ENCODE measurements at places on chromosomes 7 and 10.

GRCh38 chr7:6430271-6430940 lies 17.3 kb downstream of the DAGLB start:
- no peak for DNase-seq

GRCh38 chr10:107442035-107442505 lies 277.6 kb upstream of the SORCS1 start:
- DNase-seq = no peak

DNA sequence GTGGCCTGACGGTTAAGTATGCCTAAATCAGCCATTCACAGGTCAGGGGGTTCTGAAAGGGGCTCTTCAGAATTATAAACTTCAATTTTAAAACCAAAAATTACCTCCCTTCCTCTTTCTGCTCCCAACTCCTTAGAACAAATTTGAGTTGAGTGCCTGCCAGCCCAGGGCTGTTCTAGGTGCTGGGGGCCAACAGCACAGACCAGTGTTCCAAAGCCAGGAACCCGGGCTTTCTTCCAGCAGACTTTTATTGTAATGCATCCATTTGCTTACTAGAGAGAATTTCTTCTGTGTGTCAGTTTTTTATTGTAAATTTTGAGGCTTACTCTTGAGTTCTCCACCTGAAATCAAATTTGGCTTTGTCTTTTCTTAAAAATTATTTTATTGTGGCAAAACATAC lies 238.5 kb downstream of the CACNB2 start:
- DNase-seq = no peak

DNA sequence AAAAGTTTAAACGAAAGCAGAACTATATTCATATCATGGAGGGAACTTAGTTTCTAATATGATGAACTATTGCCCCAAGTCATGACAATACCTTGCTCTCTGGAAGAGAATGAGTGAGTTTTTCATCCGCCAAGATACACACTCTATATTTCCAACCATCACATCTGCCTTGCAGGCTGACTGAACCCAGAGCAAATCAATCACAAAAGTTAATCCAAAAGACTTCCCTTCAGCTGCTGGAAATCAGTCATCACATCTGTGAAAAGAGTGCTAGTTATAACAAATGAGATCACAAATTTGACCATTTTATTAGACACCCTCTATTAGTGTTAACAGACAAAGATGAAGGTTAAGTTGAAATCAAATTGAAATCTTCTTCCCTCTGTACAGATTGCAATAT lies 261.7 kb upstream of the PRKCQ start:
- no peak for DNase-seq

- DNase-seq = peak; percentile 35
These were observed 3.1 kb upstream of the CUX1 start for GRCh38 chr7:101814081-101814990.

- DNase-seq = no peak
These were observed 9.2 kb upstream of the BPGM start for GRCh38 chr7:134637441-134637840.

DNA sequence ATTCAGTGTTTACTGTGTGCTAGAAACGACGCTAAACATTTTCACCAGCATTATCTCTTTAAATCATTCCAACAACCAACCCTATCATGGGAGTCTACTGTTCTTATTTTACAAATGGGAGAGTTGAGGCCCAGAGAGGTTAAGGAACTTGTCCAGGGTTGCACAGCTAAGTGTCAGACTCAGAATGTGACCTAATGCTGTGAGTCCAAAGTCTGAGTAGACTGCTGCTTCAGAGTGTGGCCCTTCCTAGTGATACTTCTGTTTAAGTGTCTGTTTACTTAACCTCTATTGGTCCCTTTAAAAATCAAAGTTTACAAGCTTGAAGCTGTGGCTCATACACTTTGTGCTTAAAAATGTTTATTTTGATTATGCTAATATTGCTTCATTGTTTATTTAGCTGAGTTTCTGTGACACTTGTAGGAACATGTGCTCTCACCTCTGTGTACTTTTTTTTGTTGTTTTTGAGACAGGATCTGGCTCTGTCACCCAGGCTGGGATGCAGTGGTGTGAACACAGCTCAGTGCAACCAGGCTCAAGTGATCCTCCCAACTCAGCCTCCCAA lies 84.4 kb upstream of the SYPL1 start:
- DNase-seq = no peak

DNA sequence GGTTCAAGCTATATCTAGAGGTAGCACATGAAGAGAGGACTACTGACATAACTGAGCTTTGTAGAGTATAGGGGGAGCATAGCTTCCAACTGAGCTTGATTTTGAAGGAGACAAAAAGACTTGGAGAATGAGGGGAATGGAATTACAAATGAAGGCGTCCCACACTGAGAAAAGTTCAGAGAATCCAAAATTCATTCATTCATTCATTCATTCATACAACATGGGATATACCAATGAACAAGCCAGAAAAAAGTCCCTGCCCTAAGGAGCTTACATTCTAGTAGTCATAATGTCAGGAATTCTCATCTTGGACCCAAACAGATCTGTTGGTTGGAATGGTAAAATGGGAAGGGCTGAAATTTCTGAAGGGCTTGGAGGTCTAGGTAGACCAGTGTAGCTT lies 62.0 kb downstream of the ENTPD1 start:
- no peak for DNase-seq

DNA sequence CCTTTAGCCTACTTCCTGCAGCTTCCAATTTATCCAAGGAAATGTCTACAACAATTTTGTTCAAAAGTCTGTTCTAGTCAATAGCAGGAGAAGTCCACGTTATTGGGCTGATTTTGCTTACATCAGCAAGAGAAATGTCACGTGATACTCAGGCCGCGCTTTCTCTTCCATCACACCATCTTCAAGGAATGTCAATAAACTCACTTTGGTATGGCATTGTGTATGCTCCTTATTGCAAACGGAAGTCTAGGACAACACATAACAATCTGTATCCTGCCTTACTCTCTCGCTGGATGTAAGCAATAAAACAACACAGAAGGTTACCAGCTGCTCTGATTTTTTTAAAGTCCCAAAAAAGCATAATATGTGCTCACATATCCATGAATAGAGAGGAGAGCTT lies 17.1 kb upstream of the STK17A start:
- DNase-seq = no peak

- DNase-seq = no peak
These were observed 84.4 kb downstream of the KLF6 start for GRCh38 chr10:3700531-3701076.

DNA sequence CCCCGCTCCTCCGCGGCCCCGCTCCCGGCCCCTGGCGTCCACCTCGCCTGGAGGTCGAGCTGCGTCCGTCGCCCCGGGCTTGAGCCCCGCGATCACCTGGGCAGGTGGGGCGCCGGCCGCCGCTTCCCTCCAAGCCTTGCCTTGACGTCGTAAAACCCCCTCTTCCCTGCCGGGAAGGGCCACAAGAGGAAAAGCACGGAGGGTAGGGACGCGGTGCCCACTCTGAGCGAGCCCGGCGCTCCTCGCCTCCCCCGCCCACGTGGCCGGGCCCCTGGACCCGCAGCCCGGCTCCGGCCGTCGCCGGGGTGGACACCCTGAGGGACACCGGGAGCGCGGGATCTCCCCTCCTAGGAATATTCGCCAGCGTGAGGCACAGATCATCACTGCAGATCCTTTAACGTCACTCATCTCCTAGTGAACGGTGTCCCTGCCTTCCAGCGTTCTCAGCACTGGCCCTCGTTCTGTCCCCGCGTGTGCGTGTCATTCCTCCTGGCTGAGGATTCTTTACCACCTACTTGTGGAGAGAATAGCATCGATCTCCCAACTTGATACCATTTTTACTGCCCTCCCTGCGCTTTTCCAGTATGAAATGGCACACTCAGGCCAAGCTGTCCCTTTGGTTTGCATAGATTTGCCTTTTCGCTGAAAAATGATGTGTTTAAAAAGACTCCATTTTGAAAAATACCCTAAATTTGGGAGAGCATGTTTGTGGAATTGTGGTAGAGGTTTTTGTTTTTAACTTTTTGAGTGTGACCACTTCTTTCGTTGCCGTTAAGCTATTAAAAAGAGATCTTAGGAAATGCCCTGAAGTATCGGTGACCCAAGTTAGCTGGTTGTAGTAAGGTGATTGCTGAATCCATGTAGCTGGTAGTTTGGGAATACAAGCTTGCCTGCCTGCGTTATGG lies 649 bp downstream of the ACTR3B start:
- no peak for DNase-seq

GRCh38 chr7:67794544-67794943 lies 797.9 kb downstream of the TYW1 start:
- DNase-seq = no peak

DNA sequence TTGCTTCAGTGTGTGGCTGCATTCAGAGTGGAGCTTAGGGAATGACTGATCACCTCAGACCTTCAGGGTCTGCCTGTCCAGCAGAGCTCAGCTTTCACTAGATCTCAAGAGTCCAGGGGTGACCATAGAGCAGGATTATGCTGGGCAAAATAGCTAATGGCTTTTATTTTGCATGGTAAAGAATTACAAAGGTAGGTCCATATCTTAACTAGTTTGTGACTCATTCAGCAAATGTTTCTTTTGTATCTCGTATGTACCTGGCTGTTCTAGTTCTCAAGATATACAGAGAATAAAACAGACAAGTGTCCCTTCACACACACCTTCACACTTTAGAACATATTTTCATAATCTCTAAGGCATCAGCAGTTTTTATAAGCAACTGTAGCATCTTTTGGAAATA lies 180.5 kb downstream of the DYNC1I1 start:
- DNase-seq = no peak

- DNase-seq = no peak
These were observed 292.7 kb downstream of the EXOC4 start for GRCh38 chr7:133545618-133546017.

DNA sequence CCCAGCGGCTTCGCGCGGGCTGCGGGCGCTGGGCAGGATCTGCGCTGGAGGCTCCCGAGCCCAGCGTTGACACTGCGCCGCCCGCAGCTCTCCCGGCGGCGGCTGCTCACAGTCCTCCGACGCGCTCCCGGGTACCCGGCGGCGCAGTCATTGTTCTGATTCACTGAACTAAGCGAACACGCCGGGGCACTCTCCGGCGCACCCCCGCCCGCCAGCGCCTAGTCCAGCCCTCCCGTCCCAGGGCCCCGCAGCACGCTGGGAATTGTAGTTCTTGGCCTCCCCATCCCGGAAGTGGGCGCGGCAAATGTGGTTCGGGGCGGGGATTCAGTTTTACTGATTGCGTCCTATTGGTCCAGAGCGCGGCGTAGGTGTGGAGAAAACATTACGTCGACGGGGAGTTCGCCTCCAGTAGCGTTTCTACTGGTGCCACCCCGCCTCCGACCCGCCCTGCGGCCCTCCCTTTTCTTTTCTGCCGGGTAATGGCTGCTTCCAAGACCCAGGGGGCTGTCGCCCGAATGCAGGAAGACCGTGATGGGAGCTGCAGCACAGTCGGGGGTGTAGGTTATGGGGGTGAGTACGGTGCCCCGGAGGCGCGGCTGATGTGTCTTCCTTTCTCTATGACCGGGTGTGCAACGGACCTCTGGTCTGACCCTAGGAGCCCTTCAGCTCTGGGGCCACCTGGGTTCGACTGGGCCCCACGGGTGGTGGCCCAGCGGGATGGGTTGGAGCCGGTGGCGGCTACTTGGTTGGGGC lies at the start of the genes DOCK4 and ZNF277:
Gene DOCK4 (minus strand): TSS at position 162 of the 753 bp plus-strand sequence. CDS start 261 bp downstream, outside the sequence.
Gene ZNF277 (plus strand): TSS at position 458 of the 753 bp plus-strand sequence. CDS start 22 bp downstream, at position 480.
- DNase-seq = peak; percentile 99

GRCh38 chr10:100586959-100587358 lies 51.2 kb downstream of the HIF1AN start:
- DNase-seq = no peak

DNA sequence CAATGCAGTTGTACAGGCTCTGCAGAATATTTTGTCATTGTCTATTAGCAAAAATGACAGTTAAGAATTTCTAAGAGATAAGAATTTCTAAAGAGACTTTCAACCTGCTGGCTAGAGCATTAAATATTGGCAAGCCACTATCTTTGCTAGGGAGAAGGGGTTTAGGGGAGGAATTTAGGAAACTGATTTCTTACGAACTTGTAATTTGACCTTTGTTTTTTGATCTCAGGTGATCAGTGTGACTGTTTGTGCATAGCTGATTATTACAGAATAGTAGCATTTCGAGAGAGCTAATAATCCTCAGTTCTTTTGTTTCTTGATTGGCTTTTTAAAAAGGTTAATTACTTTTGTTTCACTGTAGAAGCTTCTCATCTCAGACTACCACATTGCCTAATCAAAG lies 68.1 kb downstream of the ST7 start:
- no peak for DNase-seq

DNA sequence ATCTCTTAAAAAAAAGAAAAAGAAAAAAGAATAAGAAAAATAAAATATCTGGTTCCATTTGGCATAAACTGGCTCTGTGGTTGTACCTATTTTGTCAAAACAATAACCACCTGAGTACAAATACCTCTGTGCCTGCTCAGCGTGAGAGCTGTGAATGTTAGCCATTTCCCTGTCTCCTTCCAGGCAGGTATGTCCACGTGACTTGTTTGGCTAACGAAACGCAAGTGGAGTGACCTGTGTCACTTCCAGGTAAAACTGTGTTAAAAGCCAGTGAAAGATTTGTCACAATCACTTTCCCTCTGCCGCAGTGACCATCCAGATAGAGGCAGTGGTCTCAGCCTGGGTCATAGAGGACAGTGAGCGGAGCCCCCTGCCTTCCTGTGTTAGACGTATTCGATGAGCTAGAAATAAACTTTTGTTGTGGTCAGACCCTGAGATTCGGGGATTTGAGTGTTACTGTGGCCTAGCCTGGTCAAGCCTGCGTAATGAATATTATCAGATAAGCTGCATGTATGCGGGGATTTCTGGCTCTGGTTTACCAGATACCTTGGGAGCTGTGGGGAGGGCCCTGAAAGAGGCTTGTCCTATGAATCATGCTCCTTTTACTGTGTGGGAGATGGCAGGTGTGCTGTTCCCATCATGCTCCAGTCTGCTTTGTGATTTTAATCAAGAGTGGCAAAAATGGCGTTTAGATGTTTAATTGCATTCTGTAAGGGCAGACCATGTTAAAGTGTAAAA lies 3.8 kb downstream of the PTER start:
- no peak for DNase-seq

- no peak for DNase-seq
These were observed 322.7 kb downstream of the CRPPA start for GRCh38 chr7:16098585-16099179.

DNA sequence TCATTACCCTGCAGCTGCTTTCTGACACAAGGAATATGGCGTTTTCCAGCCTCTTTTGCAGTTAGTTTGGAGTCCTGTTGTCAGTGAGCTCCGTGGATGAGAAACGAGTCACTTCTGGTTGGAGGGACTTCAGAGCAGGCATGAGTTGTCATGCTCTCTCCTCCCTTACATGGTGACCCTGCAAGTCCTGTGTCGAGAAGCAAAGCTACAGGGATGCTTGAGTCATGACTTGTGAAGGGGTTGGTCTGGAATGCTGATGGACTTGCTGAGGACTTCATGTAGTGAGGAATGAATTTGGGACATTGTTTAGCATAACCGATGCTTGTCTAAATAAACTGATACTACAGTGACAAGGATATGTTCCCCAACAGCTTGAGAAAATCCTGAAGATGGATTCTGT lies 108.8 kb downstream of the ADCYAP1R1 start:
- DNase-seq = no peak

DNA sequence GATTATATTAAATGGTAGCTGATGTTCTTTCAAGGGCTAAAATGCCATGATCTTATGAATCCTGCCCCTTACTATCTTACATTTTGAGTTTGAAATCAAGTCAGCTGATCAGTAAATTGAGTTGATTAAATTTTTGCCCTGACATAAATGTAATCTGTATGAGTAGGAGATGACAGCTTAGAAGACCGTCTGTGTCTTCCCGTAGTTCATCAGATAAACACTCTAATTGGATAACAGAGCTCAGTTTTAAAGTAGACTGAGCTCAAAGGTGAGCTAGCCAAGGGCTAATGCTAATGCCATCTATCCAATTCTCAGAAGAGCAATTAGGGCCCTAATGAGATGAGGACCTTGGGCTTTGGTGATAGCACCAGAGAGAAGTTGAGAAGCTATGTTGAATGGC lies 82.9 kb downstream of the LRRC4 start:
- DNase-seq = no peak

Measured in T-cell (primary cell).